Omental fat pad (tissue), 4 donors: ENCODE measurements at places on chromosomes 7 and 10. TPM values are rescaled to one million over a fixed set of nuclear protein-coding genes. Genes with fewer than 3 reads are reported as not detected.

Gene FAM241B
- 2.3 TPM for total RNA-seq

Gene PLAU
- 7.3 TPM for total RNA-seq

Gene SPDYE9
- total RNA-seq: not detected

Gene NXPH1
- total RNA-seq: not detected

Gene NUTM2A
- 0.56 TPM for total RNA-seq

Gene JAKMIP3
- 0.37 TPM for total RNA-seq

Gene TMEM213
- not detected for total RNA-seq

Gene TMEM229A
- total RNA-seq: not detected

Gene ARMC3
- not detected for total RNA-seq

Gene TEX47
- total RNA-seq: not detected
